NCI-H187 (cell line): ENCODE measurements at places on chromosomes 7 and 10.

DNA sequence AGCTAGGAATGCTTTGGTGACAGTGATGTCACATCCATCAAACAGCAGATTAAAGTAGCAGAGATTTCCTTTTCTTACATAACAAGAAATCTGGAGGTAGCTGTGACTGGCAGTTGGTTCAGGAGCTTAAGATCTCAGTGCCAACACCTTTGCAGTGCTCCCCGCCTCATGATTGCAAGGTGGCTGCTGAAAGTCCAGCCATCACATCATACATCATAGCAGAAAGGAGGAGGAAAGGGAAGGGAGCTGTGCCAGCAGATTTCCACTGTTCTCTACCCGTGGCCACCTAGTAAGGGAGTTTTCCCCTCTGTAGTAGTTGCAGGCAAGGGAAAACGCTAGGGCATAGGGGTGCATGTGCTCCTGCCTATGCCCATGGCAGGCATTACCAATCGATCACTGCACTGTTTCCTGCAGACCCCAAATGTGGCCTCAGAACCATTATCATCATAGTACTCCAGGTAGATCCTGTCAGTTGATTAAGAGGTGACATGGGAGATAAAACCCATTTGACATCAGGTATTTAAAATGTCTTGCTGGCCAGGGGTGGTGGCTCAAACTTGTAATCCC is 57.9 kb upstream of the GTF2IRD1 start:
- DNase-seq: no peak

GRCh38 chr10:105347487-105347886 is 706.4 kb downstream of the SORCS3 start:
- no peak for DNase-seq

DNA sequence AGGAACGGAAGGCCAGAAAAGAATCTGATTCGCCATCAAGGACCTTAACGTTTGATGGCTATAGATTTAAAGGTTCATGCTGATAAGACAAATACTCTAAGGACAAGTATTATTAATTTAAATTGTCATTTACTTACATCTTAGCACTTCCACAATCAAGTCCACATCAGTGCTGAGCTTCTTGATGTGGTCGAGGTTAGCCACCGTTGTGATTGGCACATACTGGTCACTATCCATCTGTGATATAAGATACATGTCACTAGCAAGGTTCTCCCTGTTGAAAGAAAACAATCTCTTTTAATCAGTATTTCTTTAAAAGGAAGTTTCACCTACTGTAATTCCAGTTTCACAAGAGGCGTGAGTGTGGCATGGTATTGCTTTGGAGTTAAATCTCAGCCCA is 88.7 kb downstream of the LARP4B start:
- DNase-seq: no peak

- no peak for DNase-seq
Measured at GRCh38 chr10:129719415-129719739, 244.7 kb downstream of the EBF3 start.

- no peak for DNase-seq
Measured at GRCh38 chr7:31145339-31145738, 93.2 kb downstream of the ADCYAP1R1 start.

DNA sequence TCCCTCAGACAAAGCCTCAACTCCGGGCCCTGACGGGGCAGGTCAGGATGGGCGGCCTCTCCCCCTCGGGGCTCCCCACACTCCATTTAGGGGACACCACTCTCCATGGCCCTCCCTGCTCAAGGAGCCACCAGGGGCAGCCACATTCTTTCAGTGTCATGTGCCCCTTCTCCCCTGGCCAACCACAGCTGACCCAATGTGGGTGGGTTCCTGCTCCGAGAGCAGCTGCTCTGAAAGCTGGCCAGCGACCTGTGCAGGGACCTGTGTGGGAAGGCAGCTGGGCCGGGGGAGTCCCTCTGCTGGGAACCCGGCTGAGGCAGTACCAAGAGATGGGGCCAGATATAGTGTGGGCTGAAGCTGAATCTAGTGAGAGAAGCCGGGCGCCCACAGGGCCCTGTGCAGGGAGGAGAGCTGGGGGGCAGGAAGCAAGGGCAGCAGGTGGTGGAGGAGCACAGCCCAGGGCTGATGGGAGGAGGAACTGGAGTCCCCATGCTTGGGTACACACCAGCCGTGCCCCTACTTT is 40.6 kb upstream of the NPFFR1 start:
- no peak for DNase-seq

DNA sequence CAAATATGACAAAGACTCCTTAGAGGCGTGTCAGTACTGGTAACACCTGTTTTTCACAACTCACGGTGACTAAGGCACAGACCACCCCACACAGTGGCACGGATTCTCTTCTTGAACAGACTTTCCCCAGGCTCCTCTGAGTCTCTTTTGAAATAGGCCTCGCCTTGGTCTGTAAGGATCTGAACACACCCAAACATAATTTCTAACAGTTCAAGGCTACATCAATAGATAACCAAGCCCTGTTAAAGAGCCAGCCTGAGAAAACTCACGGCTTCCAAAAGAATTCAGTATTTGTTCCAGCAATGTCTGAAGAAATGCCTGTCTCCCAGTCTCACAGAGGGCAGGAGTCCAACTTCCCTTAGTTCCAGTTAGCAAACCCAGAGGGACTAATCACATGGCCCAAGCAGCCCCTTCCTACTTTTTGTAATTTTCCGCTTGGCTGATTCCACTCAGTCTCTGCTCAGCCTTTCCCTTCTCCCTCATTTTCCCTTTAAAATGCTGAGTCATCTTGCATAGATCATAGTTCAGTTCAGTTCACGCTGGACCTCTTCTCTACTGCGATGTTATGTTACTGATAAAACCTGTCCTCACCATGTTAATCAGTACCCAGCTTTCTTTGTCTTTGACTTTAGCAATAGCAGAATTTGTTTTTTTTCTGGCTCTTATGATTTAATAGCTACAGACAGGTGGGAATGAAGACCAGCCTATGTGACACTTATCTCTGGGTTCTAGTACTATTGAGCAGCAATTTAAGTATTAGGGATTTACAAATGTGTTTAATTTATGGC is 22.6 kb upstream of the AKR1C3 start:
- no peak for DNase-seq

GRCh38 chr7:71787513-71787912 is 624.6 kb downstream of the CALN1 start:
- no peak for DNase-seq
